Activated naive CD8-positive, alpha-beta T cell treated with anti-CD3 and anti-CD28 coated beads, Interleukin-2, amount 10 ng/mL, durations not matched to agents 7 days and 5 days (primary cell): ENCODE measurements at places on chromosomes 12 and 14. TPM values are rescaled to one million over a fixed set of nuclear protein-coding genes. Genes with fewer than 3 reads are reported as not detected.
A peak's percentile ranks its signal among the peaks of the same experiment; 100 is the strongest.

Gene RDH12
- total RNA-seq: not detected

Gene KSR2
- not detected for total RNA-seq

Gene CLMN
- 3.7 TPM for total RNA-seq

Gene KRT6C
- total RNA-seq: not detected

DNA sequence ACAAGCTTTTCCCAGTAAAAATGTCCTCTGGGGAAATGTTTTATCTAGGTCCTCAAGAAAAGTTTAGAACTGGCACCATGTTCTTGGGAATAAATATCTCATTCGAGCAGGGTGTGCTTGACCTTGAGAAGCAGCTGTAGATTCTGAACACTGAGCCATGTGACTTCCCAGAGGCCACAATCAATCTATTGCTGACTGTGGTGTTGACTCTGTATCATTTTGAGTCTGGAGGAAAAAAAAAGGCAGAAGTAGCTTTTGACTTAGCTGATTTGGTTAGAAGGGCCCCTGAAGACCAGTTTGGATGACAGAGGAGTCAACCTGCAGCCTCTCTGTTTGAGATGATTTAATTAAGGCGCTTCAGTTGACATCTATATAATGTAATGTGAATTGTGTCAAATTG lies 592.4 kb upstream of the SEL1L start:
- no peak for DNase-seq

DNA sequence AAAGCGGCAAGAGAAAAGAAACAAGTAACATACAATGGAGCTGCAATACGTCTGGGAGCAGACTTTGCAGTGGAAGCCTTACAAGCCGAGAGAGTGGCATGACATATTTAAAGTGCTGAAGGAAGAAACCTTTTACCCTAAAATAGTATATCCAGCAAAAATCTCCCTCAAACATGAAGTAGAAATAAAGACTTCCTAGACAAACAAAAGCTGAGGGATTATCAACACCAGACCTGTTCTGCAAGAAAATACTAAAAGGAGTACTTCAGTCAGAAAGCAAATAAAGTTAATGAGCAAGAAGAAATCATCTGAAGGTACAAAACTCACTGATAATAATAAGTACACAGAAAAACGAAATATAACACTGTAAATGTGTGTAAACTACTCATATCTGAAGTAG lies 77.5 kb upstream of the ABCD2 start:
- DNase-seq: no peak

GRCh38 chr12:123119808-123120207 lies 31.1 kb downstream of the PITPNM2 start:
- DNase-seq: no peak

DNA sequence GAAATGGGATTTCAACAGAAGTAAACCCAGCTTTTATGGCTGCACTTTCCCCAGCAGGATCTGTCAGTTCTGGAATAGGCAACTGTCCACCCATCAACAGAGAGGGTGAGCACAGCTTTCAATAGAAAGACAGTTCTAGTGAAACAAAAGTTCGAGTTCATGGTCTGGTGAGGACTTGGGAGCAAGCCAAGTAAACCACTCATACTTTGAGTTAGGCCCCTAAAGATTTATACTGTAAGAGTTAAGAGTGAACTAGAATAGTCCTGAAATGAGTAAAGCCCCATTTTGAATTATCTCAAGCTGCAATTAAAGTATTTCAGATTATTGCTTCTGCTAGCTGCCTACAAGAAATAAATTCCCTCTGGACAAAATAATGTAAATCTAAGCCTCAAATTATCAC lies 82.6 kb downstream of the METTL25 start:
- DNase-seq: no peak

GRCh38 chr14:96085369-96085768 lies 46.2 kb downstream of the C14orf132 start:
- DNase-seq: no peak

GRCh38 chr12:27511031-27511722 lies 12.8 kb upstream of the PPFIBP1 start:
- no peak for DNase-seq

DNA sequence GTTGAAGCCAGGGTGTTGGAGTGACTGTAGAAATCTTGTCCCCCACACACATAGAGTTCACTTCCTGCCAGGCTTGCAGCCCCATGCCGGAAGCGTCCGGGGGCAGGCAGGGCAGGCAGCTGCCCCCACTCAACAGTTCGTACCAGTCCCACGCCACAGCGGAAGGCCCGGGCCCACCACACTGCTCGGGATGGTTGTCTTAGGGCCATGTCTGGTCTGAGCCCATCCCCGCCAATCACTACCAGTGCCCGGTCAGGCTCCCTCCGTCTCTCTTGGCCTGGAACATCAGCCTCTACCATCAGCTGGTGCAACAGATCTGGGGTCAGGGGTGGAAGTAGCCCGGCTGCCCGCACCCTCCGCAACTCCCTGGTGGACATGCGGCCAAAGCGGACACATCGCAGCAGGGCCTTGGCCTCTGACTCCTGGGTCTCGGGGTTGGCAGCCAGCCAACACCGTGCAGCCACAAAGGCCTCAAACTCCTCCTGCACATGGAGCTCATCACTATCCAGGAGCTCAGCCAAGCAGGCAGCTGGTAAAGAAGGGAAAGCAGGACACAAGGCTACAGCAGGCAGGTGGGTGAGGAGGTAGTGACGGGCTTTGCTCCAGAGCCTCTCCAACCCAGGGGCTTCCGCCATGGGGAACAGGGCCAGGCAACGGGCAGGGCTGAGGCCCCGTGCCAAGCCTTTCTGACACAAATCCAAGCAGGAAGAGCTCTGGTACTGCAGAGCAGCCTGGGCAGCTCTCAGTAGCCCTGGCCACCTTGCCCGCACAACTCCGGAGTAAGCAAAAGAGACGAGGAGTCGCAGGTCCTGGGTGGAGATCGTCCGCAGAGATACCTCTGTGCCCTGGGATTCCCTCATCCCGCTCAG lies 5.9 kb downstream of the KLHL33 start:
- DNase-seq: peak; percentile 67

DNA sequence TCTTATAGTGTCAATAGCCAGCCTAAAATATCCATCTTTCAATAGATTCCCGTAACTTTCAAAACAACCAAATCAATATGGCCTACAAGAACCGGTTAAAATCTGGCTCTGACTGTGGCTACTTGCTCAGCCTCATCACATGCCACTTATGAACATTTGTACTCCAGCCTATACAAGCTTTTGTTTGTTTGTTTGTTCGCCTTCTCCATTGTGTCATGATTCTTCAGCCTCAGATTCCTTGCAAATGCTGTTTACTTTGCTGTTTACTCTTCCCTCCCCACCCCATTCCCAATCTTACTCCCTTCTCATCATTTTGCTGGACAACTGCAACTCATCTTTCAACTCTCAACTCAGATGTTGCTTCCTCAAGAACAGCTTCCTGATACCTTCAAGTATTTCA lies 161.2 kb downstream of the CAPZA3 start:
- no peak for DNase-seq

DNA sequence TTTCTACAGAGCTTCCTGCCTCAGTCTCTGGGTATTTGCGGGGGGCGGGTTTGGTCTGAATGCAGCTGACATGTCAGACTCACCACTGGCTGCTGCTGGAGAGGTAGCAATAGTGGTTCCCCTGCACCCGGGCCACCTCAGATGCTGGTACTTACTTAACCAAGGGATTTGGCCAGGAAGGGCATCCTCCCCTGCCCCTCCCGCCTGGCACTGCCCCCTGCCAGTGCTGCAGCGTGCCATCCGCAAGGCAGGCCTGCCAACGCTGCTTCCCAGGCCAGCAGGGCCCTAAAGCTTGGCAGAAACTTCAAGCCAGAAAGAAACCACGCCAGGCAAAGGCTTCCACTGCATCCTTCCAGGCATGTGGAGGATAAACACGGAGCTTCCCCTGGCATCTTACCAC lies 22.1 kb downstream of the RAB35 start:
- DNase-seq: no peak
